ENCODE measurements at places on chromosomes 5 and 9.

- DNase-seq: no peak
Measured at GRCh38 chr5:58012801-58013315, 447.0 kb downstream of the PLK2 start.

- DNase-seq: no peak
Measured at GRCh38 chr5:31921852-31922305, 252.2 kb downstream of the GOLPH3 start.

- DNase-seq: no peak
Measured at GRCh38 chr5:13107537-13107936, 837.0 kb downstream of the DNAH5 start.

- DNase-seq: no peak
Measured at GRCh38 chr9:33878691-33879366, 61.9 kb downstream of the UBE2R2 start.

GRCh38 chr5:79259810-79260209 is 23.9 kb downstream of the JMY start:
- no peak for DNase-seq

DNA sequence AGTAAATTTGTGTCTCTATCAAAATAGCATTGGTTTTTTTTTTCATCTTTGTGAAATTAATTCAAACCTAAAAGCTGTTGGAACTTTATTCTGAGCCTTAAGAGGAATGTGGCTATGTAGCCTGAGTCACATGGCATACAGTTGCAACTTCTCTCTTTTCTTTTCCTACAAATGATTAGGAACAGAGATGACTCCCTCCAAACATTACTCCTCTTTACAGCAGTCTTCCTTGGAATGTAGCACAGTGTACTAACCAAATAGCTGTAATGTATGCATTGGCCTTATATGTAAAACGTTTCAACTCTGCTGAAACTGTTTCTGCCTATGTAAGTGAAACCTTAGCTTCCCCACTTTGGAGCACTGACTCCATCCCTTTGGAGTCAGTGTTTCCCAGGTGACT is 100.9 kb upstream of the MAP1B start:
- DNase-seq: no peak

DNA sequence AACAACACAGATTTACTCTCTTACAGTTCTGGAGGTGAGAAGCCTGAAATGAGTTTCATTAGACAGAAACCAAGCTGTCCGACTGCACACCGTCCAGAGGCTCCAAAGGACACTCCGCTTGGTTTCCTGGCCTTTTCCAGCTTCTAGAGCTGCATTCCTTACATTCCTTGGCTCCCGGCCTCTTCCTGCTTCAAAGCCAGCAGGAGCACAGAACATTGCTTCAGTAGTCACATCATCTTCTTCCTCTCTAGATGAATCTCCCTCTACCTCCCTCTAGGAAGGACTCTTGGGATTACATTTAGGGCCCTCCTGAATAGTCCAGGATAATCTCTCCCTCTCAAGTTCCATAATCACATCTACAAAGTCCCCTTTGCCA is 213.3 kb downstream of the CDK5RAP2 start:
- no peak for DNase-seq

DNA sequence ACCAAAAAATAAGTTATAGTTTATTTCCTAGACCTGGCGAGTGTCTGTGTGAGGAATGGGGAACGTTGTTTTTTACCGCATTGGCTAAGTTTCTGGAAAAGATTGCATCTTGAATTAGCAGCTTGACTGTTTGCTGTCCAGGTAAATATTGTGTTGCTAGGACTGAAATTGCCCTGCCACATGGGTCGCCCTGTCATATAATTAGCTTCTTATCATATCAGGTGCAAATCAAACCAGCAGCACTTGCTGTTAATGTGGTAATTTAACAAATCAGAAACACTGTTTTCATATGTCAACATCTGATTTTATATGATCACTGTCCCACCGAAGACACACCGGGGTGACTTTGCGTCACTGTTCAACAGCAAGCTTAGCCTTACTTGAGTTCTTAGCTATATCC is 63.7 kb upstream of the ZNF622 start:
- no peak for DNase-seq

GRCh38 chr9:9792144-9792857 is 820.5 kb downstream of the PTPRD start:
- no peak for DNase-seq

- DNase-seq: no peak
Measured at GRCh38 chr5:72157625-72157962, 50.3 kb downstream of the MAP1B start.

DNA sequence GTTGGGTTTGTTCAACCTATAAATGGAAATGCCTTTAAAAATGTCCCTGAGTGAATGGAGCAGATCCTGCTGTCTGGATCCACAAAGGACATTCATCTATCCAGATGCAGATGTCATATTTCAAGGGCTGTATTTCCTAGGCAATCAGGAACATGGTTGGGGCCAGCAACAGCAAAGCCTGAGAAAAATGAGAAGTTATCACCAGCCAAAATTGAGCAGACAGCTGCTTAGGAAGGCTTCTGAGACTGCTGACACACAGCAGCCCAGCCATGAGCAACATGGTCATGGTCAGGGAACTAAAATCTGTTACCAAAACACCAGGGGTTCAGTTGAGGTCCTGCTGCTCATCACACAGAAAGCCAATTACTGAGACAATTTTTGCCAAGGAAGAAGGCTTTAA is 9.2 kb upstream of the IL7R start:
- no peak for DNase-seq

DNA sequence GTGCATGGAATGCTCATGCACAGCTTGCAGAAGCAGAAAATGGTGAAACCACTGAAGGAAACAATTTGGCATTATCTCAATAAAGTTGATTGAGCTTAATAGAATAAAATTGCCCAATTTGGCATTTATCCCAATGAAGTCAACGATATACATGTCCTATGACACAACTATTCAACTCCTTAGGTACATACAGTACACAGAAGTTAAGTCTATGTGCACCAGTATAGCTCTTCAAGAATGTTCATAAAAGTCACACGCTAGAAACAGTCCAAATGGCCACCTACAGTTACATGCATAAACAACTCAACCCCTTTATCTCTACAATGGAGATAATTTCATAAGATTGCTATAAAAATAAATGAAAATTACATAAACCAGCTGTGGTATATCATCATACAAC is 184.5 kb downstream of the DENND1A start:
- no peak for DNase-seq

DNA sequence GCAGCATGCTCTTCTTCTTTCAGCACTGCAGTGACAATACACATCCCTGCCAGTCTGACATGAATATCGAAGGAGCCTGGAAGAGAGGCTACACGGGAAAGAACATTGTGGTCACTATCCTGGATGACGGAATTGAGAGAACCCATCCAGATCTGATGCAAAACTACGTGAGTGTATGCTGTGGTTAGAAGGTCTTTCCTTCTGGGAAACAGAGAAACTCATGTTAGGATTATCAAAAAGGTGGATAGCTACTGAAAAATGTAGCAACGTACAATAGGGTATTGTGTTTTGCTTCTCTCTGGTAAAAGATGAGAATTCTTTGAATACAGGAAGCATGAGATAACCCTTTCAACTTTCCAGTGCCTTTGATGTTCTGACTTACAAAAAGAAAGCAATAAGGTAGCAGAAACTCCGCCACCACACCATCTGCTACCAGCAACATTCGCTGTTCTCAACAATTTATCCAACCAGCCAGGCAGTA is 133.3 kb downstream of the PCSK5 start:
- DNase-seq: peak; percentile 8

DNA sequence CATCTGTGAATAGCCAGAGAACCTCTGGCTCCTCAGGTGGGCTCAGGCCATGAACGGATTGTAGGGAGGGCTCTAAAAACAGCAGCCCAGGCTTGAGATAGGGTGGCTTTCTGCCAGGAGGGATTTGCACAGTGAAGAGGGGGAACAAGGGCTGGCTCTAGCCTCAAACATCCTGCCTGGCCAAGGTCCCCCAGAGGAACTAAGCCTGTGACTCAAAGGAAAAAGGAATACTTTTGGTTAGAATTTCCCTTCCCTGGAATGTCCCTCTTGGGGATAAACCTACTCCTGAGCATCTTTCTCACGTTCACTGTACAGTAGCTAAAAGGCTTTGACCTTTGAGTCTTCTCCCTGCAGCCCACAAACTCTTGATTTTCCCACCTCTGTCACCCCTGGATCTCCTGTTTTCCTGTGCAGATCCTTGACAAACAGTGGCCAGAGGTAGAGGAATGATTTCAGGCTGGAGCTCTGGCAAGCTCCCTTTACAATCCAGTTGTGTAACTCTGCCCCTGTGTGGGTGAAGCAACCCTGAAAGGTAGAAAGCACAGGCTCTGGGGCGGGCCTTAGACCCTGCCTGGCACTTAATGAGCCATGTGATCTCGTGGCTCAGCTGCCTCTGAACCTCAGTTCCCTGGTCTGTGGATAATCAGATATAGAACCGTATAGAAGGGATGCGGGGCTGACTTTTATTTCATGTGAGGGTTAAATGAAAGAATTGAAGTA is 17.4 kb downstream of the SEC61B start:
- no peak for DNase-seq

DNA sequence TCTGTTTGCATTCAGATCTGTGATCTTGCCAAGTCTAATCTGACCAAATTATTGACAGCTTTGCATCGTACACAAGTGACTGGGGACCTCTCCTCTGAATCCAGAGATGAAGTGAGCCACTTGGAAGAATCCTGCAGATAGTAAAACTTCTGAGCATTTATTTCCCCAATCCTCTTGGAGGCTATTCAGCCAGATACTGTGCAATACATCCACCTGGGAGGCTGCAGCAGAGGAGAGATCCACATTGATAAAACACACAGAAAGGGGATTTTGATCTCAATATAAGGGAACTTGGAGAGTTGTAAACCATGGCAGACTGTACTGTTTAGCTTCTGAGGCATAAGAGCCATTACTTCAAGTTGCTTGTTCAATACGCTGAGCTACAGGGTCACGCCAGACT is 654.6 kb downstream of the MTRR start:
- DNase-seq: no peak

GRCh38 chr9:68883224-68883623 is 130.7 kb downstream of the PRKACG start:
- no peak for DNase-seq

DNA sequence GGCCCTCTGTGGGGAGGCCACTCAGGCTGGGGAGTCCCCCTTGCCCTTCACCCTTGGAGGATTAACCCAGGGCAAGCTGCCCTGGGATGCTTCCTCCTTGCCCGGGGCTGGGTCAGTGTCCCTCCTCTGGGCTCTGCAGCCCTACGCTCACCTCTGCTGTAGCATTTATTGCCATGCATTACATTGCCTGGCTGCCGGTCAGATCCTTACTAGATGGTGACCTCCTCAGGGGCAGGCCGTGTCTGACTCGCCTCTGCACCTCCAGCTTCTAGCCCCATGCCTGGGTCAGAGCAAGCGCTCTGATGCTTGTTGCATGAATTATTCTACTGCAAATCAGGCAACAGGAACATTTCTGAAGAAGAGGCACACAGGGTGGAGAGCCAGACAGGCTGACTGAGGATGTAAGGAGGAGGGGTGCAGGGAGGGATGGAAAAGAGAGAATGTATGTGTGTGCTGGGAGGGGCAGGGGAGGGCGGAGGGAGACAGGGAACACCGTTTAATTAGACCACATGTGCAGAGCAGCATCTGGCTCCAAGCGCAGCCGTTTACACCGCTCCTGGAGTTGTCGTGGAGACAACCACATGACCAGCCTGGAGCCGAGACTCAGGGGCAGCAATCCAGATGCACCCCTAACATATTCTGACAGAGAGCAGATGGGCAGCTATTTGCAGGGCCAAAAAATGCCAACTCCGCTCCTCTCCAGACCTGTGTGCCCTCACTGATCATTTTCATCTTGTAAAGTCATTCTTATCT is 117.0 kb downstream of the CRB2 start:
- no peak for DNase-seq

GRCh38 chr5:15669826-15670225 is 169.8 kb downstream of the FBXL7 start:
- no peak for DNase-seq

DNA sequence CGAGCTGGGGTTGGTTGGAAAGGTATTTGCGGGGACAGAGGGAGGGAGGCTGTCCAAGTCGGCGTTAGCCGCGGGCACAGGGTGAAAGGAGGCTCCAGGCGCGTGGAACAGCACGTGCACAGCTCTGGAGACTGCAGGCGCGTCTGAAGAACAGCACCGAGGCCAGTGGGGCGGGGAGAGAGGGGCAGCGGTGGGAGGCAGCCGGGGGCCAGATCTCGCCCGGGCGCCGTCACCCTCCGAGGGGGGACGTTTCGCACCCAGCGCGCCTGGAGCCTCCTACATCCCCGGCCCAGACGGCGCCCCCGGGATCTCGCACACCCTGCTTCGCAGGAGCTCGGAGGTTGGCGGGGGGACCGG is 79.6 kb downstream of the NTNG2 start:
- no peak for DNase-seq

- DNase-seq: no peak
Measured at GRCh38 chr5:122358372-122358979, 46.4 kb downstream of the SNCAIP start.

DNA sequence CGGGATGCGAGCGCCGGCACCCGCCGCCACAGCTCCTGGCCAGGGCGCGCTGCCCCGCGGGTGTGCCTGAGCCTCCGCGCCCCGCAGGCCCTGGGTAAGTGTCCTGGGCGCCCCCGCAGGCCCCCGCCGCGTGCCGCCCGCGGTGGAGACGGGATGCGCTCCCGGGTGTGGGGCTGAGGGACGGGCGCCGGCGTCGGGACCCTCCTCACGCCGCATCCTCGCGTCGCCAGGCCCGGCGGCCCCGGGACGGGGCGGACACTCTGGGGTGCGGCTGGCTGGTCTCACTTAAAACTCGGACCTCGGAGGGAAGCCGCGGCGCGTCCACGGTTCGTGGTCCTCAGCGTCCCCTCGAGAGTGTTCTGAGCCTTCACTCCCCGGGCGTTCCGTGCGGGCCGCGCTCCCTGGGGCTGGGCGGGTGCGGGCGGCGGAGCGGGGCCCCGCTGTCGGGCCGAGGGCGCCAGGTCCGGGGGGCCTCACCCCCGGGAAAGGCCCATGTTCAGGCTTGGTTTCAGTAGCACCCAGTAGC is 275 bp downstream of the AHRR start:
- DNase-seq: no peak

DNA sequence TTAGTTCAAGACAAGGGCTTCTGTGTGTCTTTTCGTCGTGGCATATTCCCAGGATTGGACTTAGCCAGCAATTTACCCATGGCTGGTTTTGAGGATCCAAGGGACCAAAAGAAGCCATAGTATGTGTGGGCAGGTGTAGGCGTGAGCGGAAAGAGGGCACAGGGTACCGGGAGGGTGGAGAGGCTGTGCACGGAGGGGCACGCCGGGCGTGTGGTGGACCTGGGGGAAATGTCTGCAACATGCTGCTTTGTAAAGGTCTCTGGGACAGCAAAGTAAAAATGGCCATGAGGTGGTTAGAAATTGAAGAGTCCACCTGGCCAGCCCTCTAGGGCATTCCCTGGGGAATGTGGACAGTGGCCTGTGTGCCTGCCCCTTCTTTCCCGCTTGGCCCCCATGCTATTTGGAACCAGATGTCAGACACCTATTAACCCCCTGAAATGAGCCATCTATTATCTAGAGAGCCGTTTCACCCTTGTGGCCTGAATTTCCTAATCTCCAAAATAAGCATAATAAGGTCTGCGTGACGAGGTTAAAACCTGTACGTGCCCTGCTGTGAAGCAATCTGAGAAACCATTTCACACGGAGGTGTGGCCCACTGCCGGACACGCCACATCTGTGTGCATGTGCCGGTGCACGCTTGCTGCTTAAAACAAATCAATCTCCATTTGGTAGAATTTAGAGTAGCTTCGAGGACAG is 5.1 kb downstream of the FLT4 start:
- no peak for DNase-seq

- DNase-seq: no peak
Measured at GRCh38 chr5:45491368-45491767, 204.8 kb downstream of the HCN1 start.
